Inflammatory macrophage (primary cell): ENCODE measurements at places on chromosomes 1 and 21.

DNA sequence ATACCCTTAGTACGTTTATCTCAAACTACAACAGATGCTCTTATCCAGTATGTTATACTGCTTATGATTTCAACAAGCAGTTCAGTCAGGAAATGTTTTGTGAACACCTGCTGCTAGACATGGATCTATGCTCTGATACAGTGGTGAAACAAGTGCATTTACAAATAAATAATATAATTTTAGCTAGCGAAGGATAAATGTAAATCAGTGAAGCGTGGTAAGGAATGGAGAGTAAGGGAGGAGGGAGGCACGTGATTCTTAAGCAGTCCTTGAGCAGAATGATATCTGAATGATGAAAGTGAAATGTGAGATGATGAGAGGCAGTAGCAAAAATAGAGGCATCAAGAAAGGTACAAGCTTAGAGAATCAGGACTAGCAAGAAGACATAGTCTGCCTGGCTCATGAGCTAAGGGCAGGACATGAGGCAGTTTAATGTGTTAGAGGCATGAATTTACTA lies 6.3 kb downstream of the TSNAX start:
- no peak for DNase-seq

DNA sequence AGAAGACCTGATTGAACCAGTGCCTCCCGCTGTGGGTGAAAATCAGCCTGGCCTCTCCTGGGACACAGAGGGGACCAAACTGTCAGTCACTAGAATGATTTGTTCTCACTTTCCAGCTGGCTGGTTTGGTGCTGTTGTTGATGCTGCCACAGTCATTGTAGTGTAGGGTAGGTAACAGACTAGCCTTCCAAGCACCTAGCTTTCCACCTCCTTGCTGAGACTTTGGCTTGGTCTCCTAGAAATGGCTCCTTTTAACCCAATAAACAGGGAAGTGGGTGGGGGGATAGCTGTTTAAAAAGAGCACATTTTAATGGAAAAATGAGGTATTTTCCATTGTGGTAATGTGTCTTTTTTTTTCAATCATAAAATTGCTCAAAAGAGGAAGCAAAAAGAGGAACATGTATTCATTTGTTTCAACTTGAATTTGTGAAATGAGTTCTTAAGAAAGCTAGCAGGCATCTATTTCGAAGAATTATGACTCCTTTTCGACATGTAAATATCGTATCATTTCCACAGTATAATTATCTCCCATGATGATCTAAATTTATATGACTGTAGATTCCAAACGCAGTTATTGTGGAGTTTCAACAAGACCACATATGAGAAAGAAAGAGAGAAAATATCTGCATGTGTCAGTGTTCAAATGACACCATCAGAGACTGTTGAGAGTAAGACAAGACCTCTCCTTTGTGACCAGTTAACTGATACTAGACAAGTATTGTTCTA lies 190.1 kb downstream of the HLX start:
- DNase-seq, result peak; percentile 39

DNA sequence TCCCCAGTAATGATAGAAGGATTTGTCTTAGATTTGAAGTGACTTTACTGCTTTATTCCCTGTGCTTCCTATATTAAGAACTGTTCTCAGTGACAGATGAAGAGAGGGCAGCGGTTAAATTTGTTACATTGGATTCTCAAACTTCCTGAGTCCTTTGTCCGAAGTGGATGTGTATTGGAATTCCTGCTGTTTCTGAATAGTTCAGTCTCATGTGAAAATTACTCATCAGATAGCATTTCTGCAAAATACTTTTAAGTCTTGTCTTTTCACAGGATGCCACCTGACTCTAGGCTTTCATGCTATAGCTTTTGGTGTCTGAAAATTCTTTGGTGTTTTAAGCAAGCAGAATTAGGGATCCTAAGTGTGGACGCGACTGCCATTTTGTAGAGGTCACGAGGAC lies 83.6 kb downstream of the PRDM2 start:
- no peak for DNase-seq

- peak; percentile 59 for DNase-seq
These were observed 5.0 kb downstream of the ADARB1 start for GRCh38 chr21:45079351-45079750.

DNA sequence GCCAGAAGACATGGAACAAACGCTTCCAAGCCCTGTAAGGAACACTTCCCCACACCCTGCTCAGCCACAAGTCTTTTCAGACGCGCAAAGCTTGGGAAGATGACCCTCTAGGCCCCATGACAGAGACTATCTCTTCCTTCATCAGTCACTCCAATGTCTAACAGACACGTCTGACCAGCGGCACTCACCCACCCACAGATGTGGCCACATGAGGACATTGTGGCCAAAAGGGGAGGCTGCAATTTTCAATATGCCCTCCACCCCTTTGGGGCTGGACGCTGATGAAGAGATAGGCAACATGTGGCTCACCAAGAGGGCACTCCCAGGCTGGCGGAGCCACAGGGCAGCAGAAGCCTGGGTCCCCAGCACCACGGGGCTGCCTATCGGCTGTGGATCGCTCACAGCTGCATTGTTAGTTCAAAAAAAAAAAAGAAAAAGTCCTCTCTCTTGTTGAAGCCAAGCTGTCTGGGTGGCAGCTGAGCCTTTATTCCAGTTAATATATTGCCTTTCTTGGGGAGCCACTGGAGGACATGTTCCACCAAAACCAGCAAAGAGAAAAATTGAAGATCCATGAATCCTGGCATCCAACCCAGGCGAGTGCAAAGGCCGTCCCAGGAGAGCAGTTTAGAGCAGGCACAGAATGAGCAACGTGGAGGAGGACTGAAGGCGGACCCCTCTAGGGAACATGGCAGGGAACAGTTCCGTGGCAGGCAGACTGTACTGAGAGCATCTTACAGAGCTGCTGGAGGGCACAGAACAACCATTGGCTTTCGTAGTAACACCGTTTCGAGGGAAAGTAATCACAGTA lies 52.7 kb upstream of the GPR153 start:
- no peak for DNase-seq

DNA sequence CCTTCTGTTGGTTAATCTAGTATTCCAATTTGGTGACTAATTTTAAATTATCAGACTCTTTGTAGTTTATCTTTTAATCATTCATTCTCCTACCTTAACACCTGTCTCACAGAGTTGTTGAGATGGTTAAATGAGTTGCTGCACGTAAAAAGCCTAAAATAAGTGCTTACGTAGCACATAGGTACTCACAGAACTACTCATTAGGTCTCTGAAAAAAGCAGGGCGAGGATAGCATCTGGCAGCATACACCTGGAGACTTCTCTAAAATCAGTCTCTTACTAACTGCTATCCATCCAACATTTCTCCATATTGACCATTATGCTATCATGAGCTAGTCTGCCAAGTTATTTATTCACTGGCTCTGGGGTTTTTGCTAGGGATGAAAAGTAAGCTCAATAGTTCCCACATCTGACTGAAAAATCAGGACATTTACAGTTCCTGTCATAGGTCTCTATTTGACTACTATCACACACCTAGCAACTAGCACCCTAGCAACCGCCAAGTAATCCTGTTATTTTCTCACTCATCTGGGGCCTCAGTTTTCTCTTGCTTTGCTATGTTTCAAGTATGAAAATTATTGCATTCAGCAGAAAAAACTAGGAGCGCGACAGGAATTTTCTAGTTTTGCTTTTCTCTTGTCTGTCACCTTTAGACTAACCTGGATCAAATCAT lies 11.2 kb downstream of the CSDE1 start:
- no peak for DNase-seq

DNA sequence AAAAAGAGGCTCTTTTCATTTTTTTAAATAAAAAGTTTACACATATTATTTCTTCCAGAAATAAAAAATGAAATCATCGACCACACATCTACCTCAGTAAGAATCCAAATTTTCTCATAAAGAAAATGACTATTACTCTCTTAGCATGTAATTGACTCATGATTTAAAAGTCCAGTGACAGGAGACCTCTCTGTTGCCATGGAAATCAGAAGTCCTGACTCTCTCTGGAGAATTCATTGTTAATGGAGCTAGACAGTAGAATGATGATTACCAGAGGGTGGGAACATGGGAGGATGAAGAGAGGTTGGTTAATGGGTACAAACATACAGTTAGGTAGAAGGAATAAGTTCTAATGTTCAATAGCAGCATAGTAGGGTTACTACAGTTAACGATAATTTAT lies 5.0 kb upstream of the CLCA4 start:
- no peak for DNase-seq

- DNase-seq, result no peak
These were observed 5.6 kb downstream of the RPS6KA1 start for GRCh38 chr1:26535201-26535600.

DNA sequence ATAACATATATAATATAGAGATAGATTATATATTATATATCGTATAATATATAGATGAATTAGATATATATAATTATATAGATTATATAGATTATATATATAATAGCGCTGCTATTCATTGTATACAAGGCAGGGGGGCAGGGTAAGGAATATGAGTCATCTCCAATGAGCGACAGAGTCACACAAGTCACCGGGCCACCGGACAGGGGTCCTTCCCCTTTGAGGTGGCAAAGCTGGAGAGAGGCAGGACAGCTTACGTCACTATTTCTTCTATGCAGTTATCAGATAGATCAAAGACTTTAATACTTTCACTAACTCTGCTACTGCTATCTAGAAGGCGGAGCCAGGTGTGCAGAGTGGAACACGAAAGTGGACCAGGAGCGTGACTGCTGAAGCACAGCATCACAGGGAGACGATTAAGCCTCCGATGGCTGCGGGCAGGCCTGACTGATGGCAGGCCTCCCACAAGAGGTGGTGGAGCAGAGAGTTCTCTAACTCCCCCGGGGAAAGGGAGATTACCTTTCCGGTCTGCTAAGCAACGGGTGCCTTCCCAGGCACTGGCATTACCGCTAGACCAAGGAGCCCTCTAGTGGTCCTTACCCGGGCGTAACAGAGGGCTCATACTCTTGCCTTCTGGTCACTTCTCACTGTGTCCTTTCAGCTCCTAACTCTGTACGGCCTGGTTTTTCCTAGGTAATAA lies 2154.7 kb downstream of the MRPL39 start:
- no peak for DNase-seq

- no peak for DNase-seq
These were observed 36.0 kb upstream of the ATP2B4 start for GRCh38 chr1:203590603-203591002.

DNA sequence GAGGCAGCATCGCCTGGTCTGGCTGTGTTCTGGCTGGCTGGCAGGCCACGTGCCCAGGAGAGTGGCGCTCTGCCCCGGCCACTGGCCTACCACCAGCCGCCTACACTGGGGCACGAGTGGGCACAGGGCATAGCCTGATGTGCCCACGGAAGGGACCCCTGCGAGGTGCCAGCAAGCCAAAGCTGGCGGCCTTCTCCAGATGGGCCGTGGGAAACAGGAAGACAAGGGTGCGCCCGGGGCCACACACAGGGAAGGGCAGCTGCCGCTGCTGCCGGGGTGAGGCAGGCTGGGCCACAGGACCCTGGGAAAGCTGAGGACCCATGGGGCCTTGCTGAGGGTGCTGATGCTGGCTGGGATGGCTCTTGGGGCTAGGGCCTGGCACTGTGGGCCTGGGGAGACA lies 40.7 kb downstream of the SLC66A1 start:
- DNase-seq, result no peak

DNA sequence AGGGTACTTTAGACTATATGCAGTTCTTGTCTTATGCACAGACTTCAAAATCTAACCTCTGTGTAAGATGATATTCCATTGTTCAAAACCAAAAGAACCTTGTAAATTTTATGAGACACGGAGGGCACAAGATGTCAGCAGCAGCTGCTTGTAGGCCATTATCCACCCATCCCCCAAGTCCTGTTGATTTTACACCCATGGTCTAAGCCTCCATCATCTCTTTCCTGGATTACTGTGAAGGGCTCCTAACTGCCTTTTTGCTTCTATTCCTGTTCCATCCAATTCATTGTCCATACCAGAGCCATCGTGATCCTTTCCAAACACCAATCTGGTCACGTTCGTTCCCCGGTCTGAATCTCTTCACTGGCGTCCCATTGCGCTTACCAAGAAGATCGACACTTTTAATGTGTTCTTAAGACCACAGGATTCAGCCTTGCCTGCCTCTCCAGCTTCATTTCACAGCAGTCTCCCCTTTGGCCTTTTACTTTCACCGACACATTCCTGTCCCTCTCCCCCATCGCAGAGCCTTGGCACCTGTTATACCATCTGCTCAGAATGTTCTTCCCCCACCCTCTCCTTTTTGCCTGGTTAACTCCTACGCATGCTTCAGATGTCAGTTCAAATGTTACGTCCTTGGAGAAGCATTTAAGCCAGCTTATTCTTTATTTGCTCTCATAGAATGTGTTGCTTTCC lies 107.3 kb upstream of the POU3F1 start:
- no peak for DNase-seq

GRCh38 chr1:65765631-65766030 lies 27.1 kb upstream of the PDE4B start:
- DNase-seq, result peak; percentile 42

- no peak for DNase-seq
These were observed 90.8 kb downstream of the PLXNA2 start for GRCh38 chr1:208153386-208153785.

DNA sequence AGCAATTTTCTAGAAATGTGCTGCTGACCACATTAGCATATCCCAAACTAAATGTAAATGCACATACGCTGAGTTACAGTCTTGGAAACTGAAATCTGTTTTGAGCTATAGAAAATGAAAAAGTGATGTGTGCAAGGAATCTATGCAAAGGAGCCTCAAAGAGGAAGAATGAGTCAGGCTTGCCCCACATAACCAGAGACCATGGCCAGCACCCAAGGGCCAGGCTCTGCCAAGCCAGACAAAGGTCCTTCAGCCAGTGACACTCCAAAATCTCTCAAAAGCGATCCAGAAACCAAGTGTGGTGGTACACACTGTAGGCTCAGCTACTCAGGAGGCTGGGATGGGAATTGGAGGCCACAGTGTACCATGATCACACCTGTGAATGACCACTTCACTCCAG lies 195.2 kb downstream of the TOMM20 start:
- DNase-seq, result peak; percentile 89

GRCh38 chr21:14825514-14825974 lies 239.3 kb downstream of the NRIP1 start:
- no peak for DNase-seq

- DNase-seq, result no peak
These were observed 41.6 kb upstream of the MTR start for GRCh38 chr1:236753516-236753915.

- DNase-seq, result peak; percentile 58
These were observed 4.6 kb downstream of the PTGER3 start for GRCh38 chr1:71043065-71043464.

GRCh38 chr1:77817368-77818209 lies 38.1 kb downstream of the MIGA1 start:
- no peak for DNase-seq

- DNase-seq, result no peak
These were observed 25.5 kb downstream of the RGS18 start for GRCh38 chr1:192183788-192184187.

GRCh38 chr1:114024049-114024448 lies 44.8 kb downstream of the OLFML3 start:
- no peak for DNase-seq

GRCh38 chr1:33957854-33958253 lies 94.0 kb downstream of the HMGB4 start:
- no peak for DNase-seq

DNA sequence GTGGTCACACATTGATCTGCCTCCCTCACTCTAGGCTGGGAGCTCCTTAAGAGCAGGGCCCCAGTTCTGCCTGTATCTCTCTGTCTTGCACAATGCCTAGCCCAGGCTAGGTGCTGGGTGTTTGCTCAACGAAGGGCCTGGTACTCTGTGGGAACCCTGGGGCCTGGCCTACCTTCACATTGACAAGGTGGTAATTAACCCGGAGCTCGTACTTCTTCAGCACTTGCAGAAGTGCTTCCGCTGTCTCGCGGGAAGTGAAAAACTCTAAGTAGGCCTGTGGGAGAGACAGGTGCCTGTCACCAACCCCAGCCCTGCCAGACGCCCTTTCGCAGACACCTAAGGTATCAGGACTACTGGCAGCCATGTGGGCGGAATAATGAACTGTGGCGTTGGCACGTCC lies 13.7 kb downstream of the MTHFR start:
- no peak for DNase-seq
